Left lung (tissue), 14 donors: ENCODE measurements at places on chromosomes 3 and 15. TPM values are rescaled to one million over a fixed set of nuclear protein-coding genes. Genes with fewer than 3 reads are reported as not detected.

MAP1A gene
- 13.4 TPM for total RNA-seq

RBMS3 gene
- 51.6 TPM for total RNA-seq

MKRN2OS gene
- 1.6 TPM for total RNA-seq

CALML4 gene
- 3.0 TPM for total RNA-seq

AAGAB gene
- total RNA-seq = 42.4 TPM

CILP gene
- total RNA-seq = 1.4 TPM

GABRR3 gene
- not detected for total RNA-seq

FETUB gene
- not detected for total RNA-seq

LMAN1L gene
- total RNA-seq = not detected

XCR1 gene
- 0.44 TPM for total RNA-seq

KCNMB2 gene
- total RNA-seq = 1.4 TPM

HHLA2 gene
- 2.5 TPM for total RNA-seq

CPNE9 gene
- total RNA-seq = not detected

CCR1 gene
- total RNA-seq = 84.5 TPM

FAM227B gene
- 2.3 TPM for total RNA-seq

ACAA1 gene
- 97.5 TPM for total RNA-seq

RABL3 gene
- 19.0 TPM for total RNA-seq

PAK2 gene
- total RNA-seq = 87.1 TPM

GOLGA8J gene
- 0.26 TPM for total RNA-seq

WNT7A gene
- total RNA-seq = 5.5 TPM

LRRK1 gene
- 24.2 TPM for total RNA-seq

BCL2A1 gene
- total RNA-seq = 99.2 TPM

POLQ gene
- 2.1 TPM for total RNA-seq

TMEM108 gene
- total RNA-seq = 19.3 TPM

CIB2 gene
- total RNA-seq = 3.5 TPM

CAND2 gene
- total RNA-seq = 7.8 TPM

KAT2B gene
- total RNA-seq = 26.1 TPM

SENP7 gene
- total RNA-seq = 13.2 TPM

RTP3 gene
- not detected for total RNA-seq

MDFIC2 gene
- not detected for total RNA-seq

TICRR gene
- total RNA-seq = 1.7 TPM

CFAP20DC gene
- total RNA-seq = 1.2 TPM

OXTR gene
- total RNA-seq = 0.82 TPM

GOLGA8H gene
- 1.1 TPM for total RNA-seq

HES1 gene
- 21.8 TPM for total RNA-seq
